AG10803 (cell line): ENCODE measurements at places on chromosomes 4 and X.

GRCh38 chr4:144565527-144566195 is 80.3 kb upstream of the HHIP start:
- DNase-seq, result no peak

- peak; percentile 49 for DNase-seq
Measured at GRCh38 chrX:71533851-71534561, 1.1 kb downstream of the OGT start.

GRCh38 chr4:24433515-24434214 is 150.7 kb downstream of the DHX15 start:
- DNase-seq, result no peak

- DNase-seq, result no peak
Measured at GRCh38 chrX:15820106-15821073, 30.1 kb downstream of the ZRSR2 start.

DNA sequence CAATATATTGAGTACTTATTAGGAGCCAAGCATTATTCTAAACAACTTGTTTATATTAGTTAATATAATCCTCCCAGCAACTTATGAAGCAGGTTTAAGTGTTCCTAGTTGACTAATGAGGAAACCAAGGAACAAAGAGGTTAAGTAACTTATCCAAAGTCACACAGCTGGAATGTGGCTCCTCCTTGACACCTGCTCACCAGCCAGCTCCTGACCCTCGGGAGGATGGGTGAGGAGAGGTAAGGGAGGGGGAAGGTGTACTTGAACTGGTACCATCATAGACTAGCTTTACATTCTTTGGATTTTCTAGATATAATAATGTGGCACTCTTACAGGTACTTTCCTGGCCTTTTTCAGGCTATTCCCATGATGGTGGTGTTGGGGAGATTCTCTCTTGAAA is 50.7 kb downstream of the ARHGEF38 start:
- no peak for DNase-seq

- no peak for DNase-seq
Measured at GRCh38 chrX:640641-641040, 10.1 kb downstream of the SHOX start.

- no peak for DNase-seq
Measured at GRCh38 chrX:80792205-80792604, 17.5 kb downstream of the BRWD3 start.

DNA sequence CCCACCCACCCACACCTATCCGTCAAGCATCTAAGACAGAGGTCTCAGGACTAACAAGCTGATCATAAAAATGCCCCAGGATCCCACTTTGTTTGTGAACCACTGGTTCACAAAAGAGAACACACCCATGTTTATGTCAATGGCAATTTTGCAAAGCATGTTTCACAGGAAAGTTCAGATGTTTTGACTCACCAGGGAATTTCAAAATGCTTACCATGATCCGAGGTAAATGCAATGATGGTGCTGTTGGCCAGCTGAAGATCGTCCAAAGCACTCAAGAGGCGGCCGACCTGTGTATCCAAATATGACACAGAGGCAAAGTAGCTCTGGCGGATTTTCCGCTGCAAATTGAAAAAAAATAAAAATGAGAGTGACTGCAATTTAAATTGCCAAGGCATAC is 15.0 kb downstream of the IDS start:
- peak; percentile 28 for DNase-seq
